HFFc6 (cell line): ENCODE measurements at places on chromosomes 6 and 20. TPM values are rescaled to one million over a fixed set of nuclear protein-coding genes. Genes with fewer than 3 reads are reported as not detected.
A peak's percentile ranks its signal among the peaks of the same experiment; 100 is the strongest.

GRCh38 chr20:21388566-21388965 lies 8.8 kb downstream of the NKX2-4 start:
- peaks cover 14% of the 10 kb centered on the region for H3K4me1 ChIP-seq
- no peak for DNase-seq
- H3K27me3 ChIP-seq = peaks cover 19% of the 10 kb centered on the region
- peaks cover 37% of the 10 kb centered on the region for H3K36me3 ChIP-seq
- H3K27ac ChIP-seq = no peak overlapping the region
- no peak overlapping the region for H3K4me3 ChIP-seq

GRCh38 chr20:5608104-5608441 lies 142.1 kb upstream of the SHLD1 start:
- H3K4me1 ChIP-seq = peaks cover 57% of the 10 kb centered on the region
- peak overlapping the region; percentile 97 for H3K4me3 ChIP-seq
- no peak for DNase-seq
- peak overlapping the region; percentile 99 for H3K27ac ChIP-seq
- peaks cover 2% of the 10 kb centered on the region; the same call in 1 of the 2 replicates for H3K27me3 ChIP-seq
- peaks cover 11% of the 10 kb centered on the region; the same call in 1 of the 2 replicates for H3K36me3 ChIP-seq

DNA sequence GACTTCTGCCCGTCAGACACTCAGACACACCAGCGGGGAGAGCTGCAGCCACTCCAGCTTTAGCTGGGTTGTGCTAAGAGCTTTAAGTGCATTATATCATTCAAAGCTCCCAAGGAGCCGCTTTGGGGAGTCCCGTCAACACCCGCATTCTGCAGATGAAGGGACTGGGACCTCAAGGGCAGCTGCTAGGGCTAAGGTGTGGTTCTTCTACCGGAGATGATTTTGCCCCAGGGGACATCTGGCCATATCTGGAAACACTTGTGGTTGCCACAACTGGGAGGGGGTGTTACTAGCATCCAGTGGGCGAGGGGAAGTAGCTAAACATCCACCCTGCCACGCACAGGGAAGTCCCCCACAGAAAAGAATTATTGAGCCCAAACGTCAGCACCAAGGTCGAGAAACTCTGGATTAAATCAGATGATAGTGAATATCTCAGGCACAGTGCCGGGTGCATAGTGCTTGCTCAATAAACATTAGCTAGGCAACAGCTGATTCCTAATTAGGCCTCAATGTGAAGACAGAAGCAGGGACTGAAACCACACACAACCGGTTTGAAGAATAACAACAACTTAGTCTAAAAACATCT lies 29.6 kb downstream of the PMEPA1 start:
- H3K27me3 ChIP-seq = peaks cover 12% of the 10 kb centered on the region
- no peak overlapping the region for H3K4me3 ChIP-seq
- no peaks in the 10 kb centered on the region for H3K36me3 ChIP-seq
- no peak overlapping the region for H3K27ac ChIP-seq
- no peaks in the 10 kb centered on the region for H3K4me1 ChIP-seq

- H3K27me3 ChIP-seq = no peaks in the 10 kb centered on the region; the same call in 1 of the 2 replicates
- H3K4me3 ChIP-seq = no peak overlapping the region
- H3K4me1 ChIP-seq = peaks cover 90% of the 10 kb centered on the region
- H3K27ac ChIP-seq = peak overlapping the region; percentile 7; the same call in 1 of the 2 replicates
- no peak for DNase-seq
Measured at GRCh38 chr20:8153281-8153908, 21.3 kb downstream of the PLCB1 start.

DNA sequence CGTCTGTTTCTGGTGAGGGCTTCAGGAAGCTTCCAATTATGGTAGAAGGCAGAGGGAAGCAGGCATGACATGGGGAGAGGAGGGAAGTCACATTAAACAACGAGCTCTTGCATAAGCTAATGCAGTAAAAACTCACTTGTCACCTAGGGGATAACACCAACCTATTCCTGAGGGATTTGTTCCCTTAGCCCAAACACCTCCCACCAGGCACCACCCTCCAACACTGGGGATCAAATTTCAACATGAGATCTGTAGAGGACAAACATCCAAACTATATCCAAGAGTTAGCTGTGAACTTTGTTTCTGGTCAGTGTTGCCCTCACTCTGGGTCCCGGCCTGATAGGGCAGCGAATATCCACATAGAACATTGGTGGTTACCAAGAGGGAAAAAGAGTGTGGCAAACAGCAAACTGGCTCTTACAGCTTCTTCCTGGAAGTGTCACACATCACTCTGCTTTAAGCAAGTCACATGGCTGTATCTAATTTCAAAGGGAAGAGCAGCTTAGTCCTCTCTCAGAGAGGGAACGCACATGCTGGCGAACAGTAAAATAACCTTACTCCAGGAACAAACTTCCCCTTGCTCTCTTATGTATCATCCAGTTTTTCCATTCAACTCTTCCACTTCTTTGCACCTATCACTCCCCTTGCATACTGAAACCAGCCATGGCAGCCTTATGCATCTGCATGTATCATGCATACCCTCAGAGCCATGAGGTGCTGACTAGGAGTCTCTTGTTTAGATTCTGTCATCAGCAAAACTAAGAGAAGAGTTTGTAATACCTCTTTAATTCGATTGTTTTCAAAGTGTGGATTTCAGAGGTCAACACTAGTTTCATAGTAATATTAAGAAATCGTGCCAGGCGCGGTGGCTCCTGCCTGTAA lies 4.8 kb upstream of the MOCS1 start:
- H3K27me3 ChIP-seq = peaks cover 5% of the 10 kb centered on the region
- H3K36me3 ChIP-seq = no peaks in the 10 kb centered on the region
- no peak overlapping the region for H3K27ac ChIP-seq
- DNase-seq = no peak
- H3K4me1 ChIP-seq = no peaks in the 10 kb centered on the region
- H3K4me3 ChIP-seq = no peak overlapping the region

GRCh38 chr6:135496800-135497411 lies 634 bp downstream of the AHI1 start:
- H3K36me3 ChIP-seq = peaks cover 23% of the 10 kb centered on the region
- H3K4me1 ChIP-seq = peaks cover 27% of the 10 kb centered on the region
- H3K27ac ChIP-seq = no peak overlapping the region
- H3K27me3 ChIP-seq = no peaks in the 10 kb centered on the region
- DNase-seq = no peak

GRCh38 chr6:47034926-47035325 lies 7.2 kb downstream of the ADGRF1 start:
- peaks cover 10% of the 10 kb centered on the region for H3K27me3 ChIP-seq
- H3K4me3 ChIP-seq = peak overlapping the region; percentile 65; the same call in 1 of the 2 replicates
- peaks cover 23% of the 10 kb centered on the region; the same call in 1 of the 2 replicates for H3K4me1 ChIP-seq

- no peaks in the 10 kb centered on the region for H3K36me3 ChIP-seq
- no peaks in the 10 kb centered on the region for H3K4me1 ChIP-seq
- H3K27me3 ChIP-seq = peaks cover 4% of the 10 kb centered on the region; the same call in 1 of the 2 replicates
Measured at GRCh38 chr6:149140137-149140909, 177.2 kb upstream of the TAB2 start.

DNA sequence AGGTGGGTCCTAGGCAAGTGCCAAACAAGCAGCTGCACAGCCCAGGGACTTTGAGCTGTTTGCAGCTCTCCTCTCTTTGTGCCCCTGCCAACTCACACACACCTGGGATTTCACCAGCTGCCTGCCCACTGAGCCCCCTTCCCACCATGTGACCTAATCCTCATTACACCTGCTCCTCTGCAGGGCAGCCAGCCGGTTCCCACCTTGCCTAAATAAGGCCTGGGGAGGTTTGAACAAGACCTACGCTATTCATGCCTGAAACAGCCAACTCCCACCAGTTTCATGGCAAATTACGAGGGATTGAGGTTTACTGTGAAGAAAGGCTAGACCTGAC lies 92.6 kb upstream of the SOX4 start:
- DNase-seq = no peak
- peaks cover 2% of the 10 kb centered on the region for H3K27me3 ChIP-seq
- no peaks in the 10 kb centered on the region for H3K4me1 ChIP-seq
- H3K27ac ChIP-seq = no peak overlapping the region
- no peak overlapping the region for H3K4me3 ChIP-seq

- H3K4me3 ChIP-seq = peak overlapping the region; percentile 72
- peak overlapping the region; percentile 36; the same call in 1 of the 2 replicates for H3K27ac ChIP-seq
- peaks cover 21% of the 10 kb centered on the region for H3K4me1 ChIP-seq
- H3K27me3 ChIP-seq = peaks cover 7% of the 10 kb centered on the region
- no peaks in the 10 kb centered on the region for H3K36me3 ChIP-seq
Measured at GRCh38 chr6:151493161-151493803, 535 bp upstream of the CCDC170 start.

- H3K27ac ChIP-seq = no peak overlapping the region
- H3K36me3 ChIP-seq = 0 out of 2 replicates have a peak, but pooled peaks cover 3% of the 10 kb centered on the region
- H3K27me3 ChIP-seq = peaks cover 1% of the 10 kb centered on the region
- no peak for DNase-seq
Measured at GRCh38 chr20:32560989-32561830, 23.9 kb downstream of the NOL4L start.

- H3K4me3 ChIP-seq = no peak overlapping the region
- no peaks in the 10 kb centered on the region for H3K27me3 ChIP-seq
- no peaks in the 10 kb centered on the region for H3K4me1 ChIP-seq
- no peak for DNase-seq
Measured at GRCh38 chr6:84908304-84908904, 144.0 kb upstream of the TBX18 start.

GRCh38 chr6:154621686-154622085 lies 111.2 kb upstream of the CNKSR3 start:
- H3K27ac ChIP-seq = no peak overlapping the region
- 0 out of 2 replicates have a peak, but pooled peaks cover 4% of the 10 kb centered on the region for H3K36me3 ChIP-seq
- H3K27me3 ChIP-seq = peaks cover 18% of the 10 kb centered on the region
- H3K4me1 ChIP-seq = no peaks in the 10 kb centered on the region
- no peak for DNase-seq
- H3K4me3 ChIP-seq = no peak overlapping the region

- H3K4me3 ChIP-seq = no peak overlapping the region
- no peak overlapping the region for H3K27ac ChIP-seq
- H3K36me3 ChIP-seq = no peaks in the 10 kb centered on the region
- H3K27me3 ChIP-seq = no peaks in the 10 kb centered on the region
Measured at GRCh38 chr6:39407446-39407993, 85.0 kb upstream of the KCNK16 start.

DNA sequence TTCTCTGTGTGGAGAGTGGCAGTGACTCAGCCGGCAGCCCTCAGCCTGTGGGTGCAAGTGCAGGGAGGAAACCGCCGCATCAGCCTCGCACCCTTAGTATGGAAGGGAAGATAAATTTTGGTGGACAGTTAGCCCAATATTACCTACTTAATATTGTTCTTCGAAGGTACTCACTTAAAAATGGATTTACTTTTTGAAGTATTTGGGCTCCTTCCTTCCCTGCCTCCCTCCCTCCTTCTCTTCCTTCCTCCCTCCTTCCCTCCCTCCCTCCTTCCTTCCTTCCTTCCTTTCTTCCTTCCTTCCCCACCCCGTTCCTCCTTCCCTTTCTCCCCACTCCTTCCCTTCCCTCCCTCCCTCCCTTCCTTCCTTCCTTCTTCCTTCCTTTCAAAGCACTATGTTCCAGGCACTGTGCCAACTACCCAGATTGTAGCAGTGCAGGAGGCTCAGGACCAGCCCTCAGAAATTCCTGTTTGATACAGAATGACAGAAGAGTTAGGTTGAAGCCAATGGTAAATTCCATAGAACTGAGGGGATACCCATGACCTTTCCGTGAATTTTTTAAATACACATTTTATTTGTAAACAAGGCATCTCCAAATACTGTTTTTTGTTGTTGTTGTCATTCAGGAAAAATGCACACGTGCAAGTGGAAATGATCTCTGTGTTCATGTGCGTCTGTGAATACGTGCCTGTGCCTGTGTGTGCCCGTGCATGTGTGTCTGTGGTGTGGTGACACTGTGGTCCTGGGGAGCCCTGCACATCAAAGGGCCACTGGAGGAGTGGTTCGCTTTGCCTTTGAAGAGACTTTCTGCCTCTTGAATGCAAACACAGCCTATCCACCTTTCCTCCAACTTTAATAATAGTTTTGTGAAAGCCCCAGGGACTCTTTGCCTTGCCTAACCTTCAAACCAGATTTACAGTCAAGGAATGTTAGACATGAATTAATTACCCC lies 141.7 kb downstream of the EDN3 start:
- no peaks in the 10 kb centered on the region for H3K4me1 ChIP-seq
- H3K4me3 ChIP-seq = no peak overlapping the region
- H3K27ac ChIP-seq = no peak overlapping the region
- H3K36me3 ChIP-seq = no peaks in the 10 kb centered on the region
- DNase-seq = no peak

DNA sequence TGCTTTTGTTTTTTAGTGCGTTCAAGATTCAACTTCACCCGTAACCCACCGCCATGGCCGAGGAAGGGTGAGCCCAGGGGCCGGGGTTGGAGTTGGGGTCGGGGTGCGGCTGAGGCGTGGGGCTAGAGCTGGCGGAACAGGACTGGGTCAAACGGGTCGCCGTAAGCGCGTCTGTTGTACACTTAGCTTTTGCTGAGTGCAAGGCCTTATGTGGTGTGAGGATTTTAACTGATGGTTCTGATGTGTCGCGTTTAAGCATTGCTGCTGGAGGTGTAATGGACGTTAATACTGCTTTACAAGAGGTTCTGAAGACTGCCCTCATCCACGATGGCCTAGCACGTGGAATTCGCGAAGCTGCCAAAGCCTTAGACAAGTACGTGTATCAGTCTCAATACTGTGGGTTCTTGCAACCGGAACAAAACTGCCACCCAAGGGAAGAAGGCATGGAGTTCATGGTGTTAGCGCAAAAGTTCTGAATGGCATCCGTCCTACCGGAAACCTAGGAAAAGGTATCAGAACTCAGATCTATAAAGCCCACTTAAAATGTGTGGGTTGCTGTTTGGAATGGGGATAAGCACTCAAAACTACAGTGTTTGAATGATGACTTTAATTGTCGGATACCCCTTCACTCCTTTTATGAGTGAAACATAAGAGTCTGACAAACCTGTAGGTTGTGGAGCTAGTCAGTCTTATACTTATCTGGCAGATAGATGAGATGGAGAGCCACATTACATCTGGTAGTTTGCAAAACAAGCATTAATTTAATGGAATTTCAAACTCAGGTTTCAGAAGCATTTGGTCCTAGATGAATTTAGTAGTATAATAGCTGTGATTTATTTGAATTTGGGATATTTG lies 574 bp downstream of the RPS12 start:
- peak overlapping the region; percentile 93 for H3K4me3 ChIP-seq
- H3K36me3 ChIP-seq = peaks cover 56% of the 10 kb centered on the region
- DNase-seq = no peak
- peak overlapping the region; percentile 95 for H3K27ac ChIP-seq
- peaks cover 20% of the 10 kb centered on the region for H3K27me3 ChIP-seq
- H3K4me1 ChIP-seq = peaks cover 62% of the 10 kb centered on the region

MRPS26 gene
- total RNA-seq = 37.0 and 37.8 TPM in 2 replicates

SLC52A3 gene
- total RNA-seq = not detected in 3 replicates

KCNS1 gene
- 0.51 and 0.76 TPM in 2 replicates for total RNA-seq

MYB gene
- 0.17 to 0.24 TPM in 2 of 3 replicates, not detected in the other for total RNA-seq

LY86 gene
- not detected in 2 replicates for total RNA-seq

CYP24A1 gene
- total RNA-seq = 0.56 to 0.60 TPM in 2 of 3 replicates, not detected in the other

TNXB gene
- 0.36 to 0.70 TPM (median 0.53 TPM) in 3 replicates for total RNA-seq

ARFGEF3 gene
- total RNA-seq = 0.08 to 0.19 TPM (median 0.09 TPM) in 3 replicates

CST4 gene
- not detected in 3 replicates for total RNA-seq
